ENCODE measurements at places on chromosomes 3 and 15.

GRCh38 chr3:195198426-195199346 is 72.3 kb downstream of the XXYLT1 start:
- no peak for DNase-seq

- DNase-seq = no peak
These were observed 2.1 kb downstream of the ZFAND6 start for GRCh38 chr15:80061582-80061981.

GRCh38 chr15:69562564-69562963 is 109.9 kb downstream of the RPLP1 start:
- no peak for DNase-seq

- peak; percentile 51 for DNase-seq
These were observed 124.2 kb downstream of the GHSR start for GRCh38 chr3:172323894-172324610.

- DNase-seq = no peak
These were observed 962.2 kb downstream of the TUSC7 start for GRCh38 chr3:117671722-117672318.

- no peak for DNase-seq
These were observed 260.1 kb upstream of the ARL6 start for GRCh38 chr3:97504463-97504862.

GRCh38 chr3:124459678-124460077 is 270.6 kb upstream of the UMPS start:
- peak; percentile 18 for DNase-seq

GRCh38 chr3:107265526-107265925 is 111.7 kb upstream of the CCDC54 start:
- no peak for DNase-seq

- DNase-seq = no peak
These were observed 1.9 kb downstream of the FNDC3B start for GRCh38 chr3:172040981-172041963.

GRCh38 chr3:82078246-82078645 is 316.8 kb upstream of the GBE1 start:
- no peak for DNase-seq

- no peak for DNase-seq
These were observed 78.9 kb downstream of the IQSEC1 start for GRCh38 chr3:12994357-12994606.

DNA sequence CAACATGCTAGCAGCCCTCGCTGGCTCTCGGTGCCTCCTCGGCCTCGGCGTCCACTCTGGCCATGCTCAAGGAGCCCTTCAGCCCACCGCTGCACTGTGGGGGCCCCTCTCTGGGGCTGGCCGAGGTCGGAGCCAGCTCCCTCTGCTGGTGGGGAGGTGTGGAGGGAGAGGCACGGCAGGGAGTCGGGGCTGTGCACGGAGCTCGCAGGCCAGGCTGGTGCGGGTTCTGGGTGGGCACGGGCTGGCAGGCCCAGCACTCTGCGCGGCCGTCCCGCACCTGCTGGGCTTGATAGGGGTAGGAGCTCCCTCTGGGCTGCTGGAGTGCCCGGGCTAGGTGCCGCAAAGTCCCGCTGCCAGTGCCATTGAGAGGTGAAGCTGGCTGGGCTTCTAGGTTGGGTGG is 251.0 kb downstream of the SQOR start:
- no peak for DNase-seq

DNA sequence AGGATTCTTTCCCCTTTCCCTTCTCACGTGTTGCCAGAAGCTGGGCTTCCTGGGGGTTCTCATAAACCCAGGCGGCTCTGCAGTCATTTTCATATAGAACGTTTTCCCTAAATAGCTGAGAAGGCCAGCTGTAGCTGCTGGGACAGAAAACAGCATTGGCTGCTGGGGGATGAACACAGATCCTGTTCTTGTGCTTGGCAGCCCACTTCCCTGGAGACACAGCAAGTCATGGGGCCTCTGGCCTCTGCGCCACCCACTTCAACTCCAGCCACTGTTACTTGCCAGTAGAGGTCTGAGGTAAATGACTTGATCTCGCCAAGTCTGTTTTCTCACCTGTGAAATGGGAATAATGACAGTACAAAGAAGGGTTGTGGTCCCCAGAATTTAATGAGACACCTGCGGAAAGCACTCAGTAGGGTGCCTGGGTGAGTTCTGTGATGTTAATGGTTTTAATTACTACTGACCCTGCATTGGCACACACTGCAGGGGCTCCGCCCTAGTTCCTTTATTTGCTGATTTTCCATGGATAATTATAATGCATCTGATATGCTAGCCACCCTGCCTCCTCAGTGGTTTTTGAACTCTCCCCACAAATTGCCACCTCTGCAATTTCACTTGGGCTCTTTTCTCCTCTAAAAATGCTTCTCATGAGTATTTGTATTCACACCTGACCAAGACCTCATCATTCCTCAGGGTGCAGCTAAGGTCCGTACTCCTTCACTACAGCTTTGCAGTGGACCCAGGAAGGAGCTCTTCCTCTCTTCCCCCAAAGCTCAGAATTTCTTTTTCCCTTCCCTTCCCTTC is 274.7 kb downstream of the RPLP1 start:
- DNase-seq = no peak

DNA sequence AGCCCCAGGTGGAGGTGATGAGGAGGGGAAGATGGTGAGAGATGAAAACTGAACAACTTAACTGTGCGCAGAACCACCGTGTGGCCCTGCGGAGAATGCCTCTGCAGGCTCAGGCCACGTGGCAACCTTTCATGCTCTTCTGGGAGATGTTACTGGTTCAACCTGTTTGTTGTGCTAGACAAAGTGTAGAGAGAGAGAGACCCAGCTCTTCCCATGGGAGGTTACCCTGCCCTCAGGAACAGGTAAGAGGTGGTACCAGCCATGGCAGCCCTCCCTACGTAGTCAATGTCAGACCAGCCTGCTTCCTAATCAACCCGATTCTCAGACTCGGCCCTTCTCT is 37.0 kb upstream of the HACD2 start:
- no peak for DNase-seq

- peak; percentile 34 for DNase-seq
These were observed 683 bp downstream of the UBE2Q2 start for GRCh38 chr15:75843678-75844581.

- DNase-seq = no peak
These were observed 11.6 kb downstream of the DNAH1 start for GRCh38 chr3:52327486-52328290.

DNA sequence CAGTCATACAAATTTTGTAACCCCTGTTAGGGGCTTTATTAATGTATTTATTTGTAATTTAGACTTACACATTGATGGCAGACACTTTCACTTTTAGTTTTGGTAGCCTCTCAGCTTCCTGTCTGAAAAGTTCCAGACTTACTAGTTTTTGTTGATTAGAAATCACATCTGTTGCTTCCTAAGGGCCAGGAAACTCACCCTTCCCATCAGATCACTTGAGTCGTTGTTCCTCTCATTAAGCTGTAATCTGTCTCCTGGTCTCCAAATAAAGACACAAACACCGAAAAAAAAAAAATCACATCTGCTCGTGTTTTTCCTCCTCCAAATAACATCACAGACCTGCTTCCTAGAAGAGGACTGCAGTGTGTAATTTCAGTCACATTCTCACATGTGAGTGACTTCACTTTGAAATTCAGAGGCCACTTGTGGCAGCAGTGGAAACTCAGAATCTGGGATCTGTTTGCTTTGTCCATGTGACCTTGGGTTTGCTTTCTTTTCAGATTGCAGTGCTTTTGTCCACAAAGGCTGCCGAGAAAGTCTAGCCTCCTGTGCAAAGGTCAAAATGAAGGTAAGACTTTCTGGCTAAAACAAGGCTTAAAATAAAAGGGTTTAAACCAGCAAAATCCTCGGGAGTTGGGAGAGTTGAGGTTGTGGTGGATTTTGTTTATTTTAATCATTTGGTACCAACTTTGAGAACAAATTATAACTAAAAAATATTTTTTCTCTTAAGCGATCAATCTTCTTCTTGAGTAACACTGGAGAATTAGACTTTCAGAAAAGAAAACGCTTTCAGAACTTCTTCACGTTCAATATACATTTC is 87.0 kb downstream of the KLHL25 start:
- peak; percentile 38 for DNase-seq

DNA sequence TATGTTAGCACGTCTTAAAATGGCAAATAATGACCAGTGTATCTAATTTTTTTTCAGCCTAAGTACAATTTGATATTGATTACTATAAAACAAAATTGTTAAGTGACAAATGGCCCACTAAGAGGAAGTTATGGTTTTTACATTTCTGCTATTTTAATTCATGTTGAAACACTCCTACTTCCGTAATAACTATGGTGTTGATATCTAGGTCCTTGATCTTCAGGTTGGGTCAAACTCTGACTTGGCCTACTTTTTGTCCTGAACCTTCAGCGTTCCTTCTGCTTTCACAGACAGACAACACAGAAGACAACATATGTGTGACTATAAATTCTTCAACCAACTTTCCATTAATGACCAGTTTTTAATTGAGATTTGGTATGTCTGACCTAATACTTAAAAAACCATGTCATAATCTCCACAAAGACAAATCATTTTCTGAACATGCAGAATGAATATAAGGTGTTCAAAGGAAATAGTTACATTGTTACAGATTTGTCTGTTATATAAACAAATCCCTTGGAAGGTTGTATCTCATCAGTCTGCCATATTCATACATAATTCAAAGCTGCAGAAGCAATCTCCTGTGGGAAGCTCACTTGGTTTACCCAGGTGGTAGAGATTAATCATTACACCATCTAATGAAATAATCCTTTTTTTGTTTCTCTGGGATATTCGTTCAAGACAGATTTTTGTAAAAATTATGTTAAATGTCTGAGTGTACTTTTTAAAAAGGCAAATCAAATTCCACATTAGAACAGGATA is 92.1 kb upstream of the TSPAN3 start:
- no peak for DNase-seq

DNA sequence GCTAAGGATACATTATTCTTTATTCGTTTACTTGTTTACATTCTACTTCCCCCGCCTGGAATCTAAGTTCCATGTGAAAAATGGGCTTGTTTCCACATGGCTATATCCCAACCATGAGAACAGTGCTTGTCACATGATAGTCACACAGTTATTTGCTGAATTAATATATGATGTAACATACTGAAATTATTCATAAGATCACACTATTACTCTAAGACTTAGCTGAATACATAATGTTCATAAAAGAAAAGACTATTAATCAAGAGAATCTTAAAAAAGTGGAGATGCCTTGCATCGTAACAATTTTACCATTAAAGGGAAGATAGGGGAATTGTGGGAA is 6.5 kb downstream of the PBRM1 start:
- no peak for DNase-seq

DNA sequence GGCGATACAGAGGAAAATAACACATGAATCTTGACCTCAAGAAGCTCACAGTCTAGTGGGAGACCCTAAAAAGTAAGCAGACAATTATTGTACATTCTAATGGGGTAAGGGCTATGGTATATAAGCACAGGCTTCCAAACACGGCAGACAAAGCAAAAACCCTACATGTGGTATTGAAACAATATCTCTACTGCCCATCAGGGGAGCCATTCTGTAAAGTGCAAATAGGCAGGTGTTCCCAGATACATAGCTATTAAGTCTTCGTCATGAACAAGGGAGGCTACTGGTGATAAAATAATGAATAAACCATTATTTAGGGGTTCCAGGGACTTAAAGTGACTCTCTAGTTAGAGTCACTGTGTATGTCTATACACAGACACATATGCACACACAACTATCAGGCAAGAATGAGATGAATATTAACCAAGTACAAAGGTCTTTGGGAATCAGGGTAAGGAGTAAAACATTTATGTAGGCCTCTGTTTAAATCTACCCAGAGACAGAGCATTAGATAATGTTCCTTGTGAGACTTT is 38.7 kb upstream of the ASB14 start:
- DNase-seq = no peak

GRCh38 chr3:168455814-168456213 is 360.1 kb upstream of the GOLIM4 start:
- DNase-seq = no peak

DNA sequence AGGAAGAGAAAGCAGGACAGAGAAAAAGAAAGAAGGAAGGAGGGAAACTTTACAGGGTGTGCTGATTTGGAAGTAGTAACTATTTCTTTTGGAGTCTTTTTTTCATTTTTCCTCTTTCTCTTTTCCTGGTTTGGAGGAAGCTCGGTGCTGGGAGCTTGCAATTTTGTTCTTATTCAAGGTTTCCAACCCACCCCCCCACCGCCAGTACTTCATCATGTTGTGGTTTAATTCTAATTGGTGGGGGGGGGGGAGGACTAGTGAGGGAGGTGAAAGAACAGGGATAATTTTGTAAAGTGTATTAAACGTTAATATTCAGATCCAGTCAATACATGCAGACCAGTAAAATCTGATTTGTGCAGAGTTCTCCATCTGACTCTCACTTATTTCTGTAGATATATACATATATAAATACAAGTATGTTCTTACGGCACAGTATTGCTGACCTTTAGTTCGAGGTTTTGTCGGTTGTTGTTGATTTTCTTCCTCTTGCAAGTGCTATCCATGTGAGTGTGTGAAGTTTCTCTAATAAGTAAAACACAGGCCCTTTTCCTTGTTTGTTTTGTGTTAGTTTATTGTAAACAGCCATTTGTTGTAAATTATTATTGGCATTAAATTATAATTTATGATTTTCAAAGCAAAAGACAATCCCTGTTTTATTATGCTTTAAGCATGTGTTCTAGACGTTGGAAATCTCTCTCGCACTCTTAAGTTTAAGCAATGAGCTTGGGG is 9.3 kb downstream of the NR2F2 start:
- no peak for DNase-seq

- DNase-seq = no peak
These were observed 18.1 kb upstream of the PTPN23 start for GRCh38 chr3:47362701-47363100.

- no peak for DNase-seq
These were observed 53.7 kb downstream of the TRIM42 start for GRCh38 chr3:140731440-140732119.

DNA sequence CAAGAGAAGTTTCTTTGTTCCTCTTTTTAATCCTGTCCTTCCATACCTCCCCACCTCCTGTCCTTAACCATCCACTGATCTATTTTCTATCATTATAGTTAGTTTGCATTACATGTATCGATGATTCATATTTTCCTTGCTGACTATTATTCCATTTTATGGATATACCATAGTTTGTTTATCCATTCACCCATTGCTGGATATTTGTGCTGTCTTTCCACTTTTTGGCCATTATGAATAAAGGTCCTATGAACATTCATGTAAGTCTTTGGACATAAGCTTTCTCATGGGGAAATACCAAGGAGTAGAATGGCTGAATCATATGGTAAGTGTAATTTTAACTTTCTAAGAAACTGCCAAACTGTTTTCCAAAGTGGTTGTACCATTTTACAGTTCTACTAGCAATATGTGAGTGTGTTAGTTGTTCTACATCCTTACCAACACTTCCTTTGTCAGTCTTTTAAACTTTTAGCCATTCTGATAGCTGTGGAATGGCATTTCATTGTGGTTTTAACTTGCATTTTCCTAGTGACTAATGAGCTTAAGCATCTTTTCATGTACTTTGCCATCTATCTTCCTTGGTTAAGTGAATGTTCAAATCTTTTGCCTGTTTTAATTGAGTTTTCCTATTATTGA is 11.7 kb downstream of the ATP6V1A start:
- DNase-seq = no peak

- DNase-seq = no peak
These were observed 762.6 kb upstream of the GOLIM4 start for GRCh38 chr3:168858327-168858726.
